Naive B cell (primary cell): ENCODE measurements at places on chromosomes 11 and 22.
A peak's percentile ranks its signal among the peaks of the same experiment; 100 is the strongest.

- no peak for DNase-seq
- H3K4me1 ChIP-seq, result peaks cover 10% of the 10 kb centered on the region
These were observed 65.3 kb downstream of the BCL2L13 start for GRCh38 chr22:17703811-17704210.

- no peaks in the 10 kb centered on the region for H3K27me3 ChIP-seq
- H3K36me3 ChIP-seq, result no peaks in the 10 kb centered on the region
- peak within 1 kb of the TSS; percentile 66 for H3K27ac ChIP-seq
These were observed at the start of gene SLC43A1 for GRCh38 chr11:57515332-57516060. Gene SLC43A1, minus strand, starts transcription at chr11:57515702. Its CDS starts 1,591 bp downstream, at chr11:57514111.

GRCh38 chr11:111733016-111733415 is 33.2 kb downstream of the PPP2R1B start:
- H3K27ac ChIP-seq, result peak overlapping the region; percentile 27
- peaks cover 5% of the 10 kb centered on the region for H3K4me1 ChIP-seq
- no peaks in the 10 kb centered on the region for H3K36me3 ChIP-seq
- no peaks in the 10 kb centered on the region for H3K27me3 ChIP-seq
- no peak overlapping the region for H3K4me3 ChIP-seq

- no peak overlapping the region for H3K27ac ChIP-seq
- peaks cover 71% of the 10 kb centered on the region for H3K4me1 ChIP-seq
- H3K36me3 ChIP-seq, result peaks cover 51% of the 10 kb centered on the region
- no peaks in the 10 kb centered on the region for H3K27me3 ChIP-seq
These were observed 157.2 kb downstream of the ATG16L2 start for GRCh38 chr11:72971192-72971967.

DNA sequence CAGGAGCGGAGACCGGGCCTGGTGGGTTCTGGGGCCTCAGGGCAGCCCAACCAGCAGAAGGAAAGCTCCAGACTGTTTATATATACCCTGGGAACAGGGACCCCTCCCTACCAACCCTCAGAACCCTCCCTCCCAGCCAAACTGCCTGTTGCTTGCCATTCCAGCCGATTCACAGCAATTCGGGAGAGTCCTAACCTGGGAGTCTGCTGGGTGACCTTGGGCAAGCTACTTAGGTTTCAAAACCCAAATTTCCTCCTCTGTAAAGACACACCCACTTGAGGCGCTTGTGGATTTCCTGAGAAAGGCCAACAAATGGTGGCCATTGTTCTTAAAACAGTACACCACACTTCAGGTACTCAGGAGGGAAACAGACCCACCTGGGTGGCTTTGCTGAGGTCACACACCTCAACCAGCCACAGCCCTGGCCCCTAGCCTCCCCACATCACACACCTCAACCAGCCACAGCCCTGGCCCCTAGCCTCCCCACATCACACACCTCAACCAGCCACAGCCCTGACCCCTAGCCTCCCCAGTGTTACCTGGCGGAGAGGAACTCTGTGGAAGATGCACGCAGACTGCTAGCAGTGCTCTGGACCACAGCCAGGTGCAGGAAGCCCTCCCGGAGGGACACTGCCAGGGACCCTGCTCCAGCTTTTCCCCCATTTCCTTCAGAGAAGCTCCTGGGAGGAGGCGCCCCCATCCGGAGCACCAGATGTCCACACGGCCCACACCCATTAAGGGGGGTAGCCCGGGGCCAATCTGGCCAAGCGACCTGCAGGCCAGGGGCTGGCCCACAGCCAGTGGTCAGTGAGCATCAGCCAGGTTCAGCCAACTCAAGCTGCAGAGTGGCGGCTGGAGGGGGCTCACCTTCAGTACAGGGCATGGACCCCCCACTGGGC is 6.2 kb downstream of the SHISA8 start:
- H3K36me3 ChIP-seq, result peaks cover 7% of the 10 kb centered on the region
- peaks cover 4% of the 10 kb centered on the region for H3K27me3 ChIP-seq
- peak overlapping the region; percentile 82 for H3K27ac ChIP-seq
- H3K4me3 ChIP-seq, result peak overlapping the region; percentile 74
- no peak for DNase-seq

GRCh38 chr11:119590651-119591351 is 138.2 kb downstream of the NECTIN1 start:
- H3K4me3 ChIP-seq, result no peak overlapping the region
- peaks cover 22% of the 10 kb centered on the region for H3K27me3 ChIP-seq
- H3K27ac ChIP-seq, result no peak overlapping the region
- H3K4me1 ChIP-seq, result no peaks in the 10 kb centered on the region
- no peak for DNase-seq
- no peaks in the 10 kb centered on the region for H3K36me3 ChIP-seq

DNA sequence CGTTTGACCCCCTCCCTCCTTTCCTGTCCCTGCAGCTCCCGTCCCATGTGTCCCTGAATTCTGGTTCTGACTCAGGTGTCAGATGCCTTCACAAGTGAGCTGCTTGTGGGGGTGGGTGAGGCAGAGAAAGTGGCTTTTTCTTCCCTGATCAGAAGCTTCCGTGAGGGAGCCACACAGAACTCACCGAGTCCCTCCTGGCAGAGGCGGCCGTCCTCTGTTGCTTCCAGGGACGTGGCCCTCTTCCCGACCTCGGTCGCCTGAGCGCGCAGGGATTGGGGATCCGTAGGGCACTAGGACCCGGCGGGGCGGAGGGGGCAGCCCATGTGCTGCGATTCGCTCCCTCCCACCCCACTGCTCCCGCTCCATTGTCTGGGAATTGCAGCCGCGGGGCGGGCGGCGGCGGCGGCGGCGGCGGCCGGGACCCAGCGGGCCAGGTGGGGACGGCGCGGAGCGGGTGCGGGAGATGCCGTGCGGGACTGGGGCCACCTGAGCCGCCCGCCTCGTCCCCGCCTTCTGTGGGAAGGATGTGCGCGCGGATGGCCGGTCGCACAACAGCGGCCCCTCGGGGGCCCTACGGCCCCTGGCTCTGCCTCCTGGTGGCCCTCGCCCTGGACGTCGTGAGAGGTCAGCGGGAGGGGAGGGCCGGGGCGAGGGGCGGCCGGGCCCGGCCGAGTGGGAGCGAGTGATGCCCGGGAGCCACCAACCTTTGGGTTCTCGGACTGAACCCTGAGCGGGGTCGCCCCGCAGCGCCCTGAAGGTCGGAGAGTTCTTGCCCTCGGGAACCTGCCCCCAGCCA is at the start of gene TMEM132A:
TSS of gene TMEM132A (plus strand) at position 351 of the 796 bp plus-strand sequence. CDS start at position 525, 174 bp downstream.
- no peak for DNase-seq
- peaks cover 31% of the 10 kb centered on the region for H3K36me3 ChIP-seq
- no peak within 1 kb of the TSS for H3K27ac ChIP-seq
- H3K27me3 ChIP-seq, result peaks cover 7% of the 10 kb centered on the region
- peaks cover 34% of the 10 kb centered on the region for H3K4me1 ChIP-seq

DNA sequence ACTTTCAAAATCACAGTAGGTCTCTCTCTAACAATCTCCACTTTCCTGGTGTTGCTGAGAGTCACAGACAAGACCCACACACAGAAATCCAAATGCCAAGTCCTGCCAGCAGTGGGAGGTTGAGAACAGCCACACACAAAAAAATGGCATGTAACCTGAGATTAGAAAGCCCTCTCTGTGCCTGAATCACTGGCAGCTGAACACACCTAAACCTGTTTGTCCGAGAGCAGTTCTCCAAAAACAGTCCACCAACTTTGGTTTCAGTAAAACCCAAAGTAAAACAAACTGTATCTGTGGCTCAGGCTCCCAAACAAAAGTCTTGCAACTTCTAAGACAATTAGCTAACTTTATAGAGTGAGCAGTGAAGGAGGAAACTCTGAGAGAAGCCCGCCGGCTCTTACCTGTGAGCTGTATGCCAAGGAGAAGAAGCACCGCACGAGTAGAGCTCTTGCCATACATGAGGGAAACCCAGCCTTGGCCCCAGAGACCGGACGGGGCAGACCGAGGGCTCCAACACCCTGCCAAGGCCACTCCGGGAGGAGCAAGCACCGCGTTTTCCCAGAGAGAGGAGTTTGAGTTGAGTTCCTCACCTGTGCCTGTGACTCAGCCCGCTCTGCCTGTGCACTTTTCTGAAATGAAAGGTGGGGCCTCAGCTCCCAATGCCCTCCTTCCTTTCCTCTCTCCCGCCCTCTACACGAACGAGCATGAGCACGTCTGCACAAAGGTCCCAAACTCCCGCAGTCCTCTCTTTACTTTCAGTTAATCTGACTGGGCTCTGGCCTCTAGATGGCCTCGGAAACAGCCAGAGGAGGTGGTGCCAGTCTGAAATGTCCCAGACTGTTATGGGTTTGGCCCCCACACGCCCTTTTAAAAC is at the start of gene MPZL2:
TSS of gene MPZL2 (minus strand) at position 603 of the 874 bp plus-strand sequence. CDS start at position 459, 144 bp downstream.
- no peak for DNase-seq
- H3K36me3 ChIP-seq, result no peaks in the 10 kb centered on the region
- no peak within 1 kb of the TSS for H3K27ac ChIP-seq
- peaks cover 66% of the 10 kb centered on the region for H3K27me3 ChIP-seq
- H3K4me3 ChIP-seq, result no peak within 1 kb of the TSS
- H3K4me1 ChIP-seq, result peaks cover 6% of the 10 kb centered on the region

DNA sequence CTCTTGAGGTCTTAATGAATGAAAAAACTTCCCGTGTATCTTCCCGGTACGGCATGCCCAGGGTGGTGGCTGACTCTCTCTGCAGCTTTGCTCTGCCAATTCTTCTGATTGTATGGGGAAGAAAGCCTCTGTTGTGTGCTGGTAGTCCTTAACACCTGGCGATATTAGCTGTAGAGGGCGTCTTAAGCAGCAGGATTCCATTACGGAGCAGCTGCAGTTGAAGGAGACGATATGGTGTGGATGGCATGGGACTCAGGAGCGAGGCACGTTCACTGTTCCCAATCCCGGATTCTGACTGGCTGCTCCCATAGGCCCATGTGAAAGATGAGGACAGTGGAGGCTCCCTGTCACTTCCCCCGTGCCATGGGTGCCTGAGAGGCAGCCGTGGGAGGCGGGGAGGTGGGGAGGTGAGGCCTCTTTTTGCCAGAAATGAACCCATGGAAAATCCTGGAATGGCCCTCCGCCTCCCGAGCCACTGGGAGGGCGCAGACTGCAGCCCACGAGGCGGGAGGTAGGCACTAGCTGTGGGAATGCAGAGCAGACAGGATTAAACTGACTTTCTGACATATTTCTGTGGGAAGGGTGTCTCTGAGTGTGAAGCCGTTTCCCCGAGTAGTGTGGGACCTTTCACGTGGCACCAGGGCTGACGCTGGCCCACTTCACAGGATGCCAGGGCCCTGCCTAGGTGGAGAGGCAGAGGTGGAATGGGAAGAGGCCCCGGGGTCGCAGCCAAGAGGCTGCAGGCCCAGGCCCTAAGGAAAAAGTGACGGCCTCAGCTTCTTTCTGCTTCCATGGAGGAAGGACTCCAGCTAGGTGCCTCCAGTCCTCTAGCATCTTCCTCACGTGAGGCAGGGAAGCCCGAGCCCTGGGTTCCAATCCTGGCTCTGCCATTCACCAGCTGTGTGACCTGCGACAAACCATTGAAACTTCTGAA is 121.4 kb upstream of the CD82 start:
- no peak overlapping the region for H3K4me3 ChIP-seq
- peaks cover 12% of the 10 kb centered on the region for H3K27me3 ChIP-seq
- peaks cover 6% of the 10 kb centered on the region for H3K36me3 ChIP-seq
- no peaks in the 10 kb centered on the region for H3K4me1 ChIP-seq

DNA sequence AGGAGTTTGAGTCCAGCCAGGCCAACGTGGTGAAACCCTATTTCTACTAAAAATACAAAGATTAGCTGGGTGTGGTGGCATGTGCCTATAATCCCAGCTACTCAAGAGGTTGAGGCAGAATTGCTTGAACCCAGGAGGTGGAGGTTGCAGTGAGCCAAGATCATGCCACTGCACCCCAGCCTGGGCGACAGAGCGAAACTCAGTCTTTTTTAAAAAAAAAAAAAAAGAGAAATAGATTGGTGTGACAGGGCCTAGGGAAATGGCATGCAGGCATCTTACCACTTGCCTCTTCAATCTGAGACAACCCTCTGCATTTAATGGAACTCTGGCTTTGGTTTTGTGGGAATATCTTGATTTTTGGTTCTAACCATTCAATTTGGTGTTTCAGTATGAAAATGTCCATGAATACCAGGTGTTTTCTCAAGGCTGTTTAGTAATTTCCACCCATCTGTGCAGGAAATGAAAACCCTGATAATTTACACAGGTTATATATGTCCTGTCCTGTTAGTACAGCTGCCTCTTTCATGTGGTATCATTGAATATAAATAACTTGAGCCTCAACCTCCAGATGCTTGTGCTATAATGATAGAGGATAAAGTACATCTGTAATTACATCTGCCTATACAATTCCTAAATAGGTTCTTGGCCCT is 8.4 kb downstream of the XBP1 start:
- no peaks in the 10 kb centered on the region for H3K27me3 ChIP-seq
- DNase-seq, result no peak
- peaks cover 17% of the 10 kb centered on the region for H3K4me1 ChIP-seq
- H3K27ac ChIP-seq, result peak overlapping the region; percentile 67
- no peaks in the 10 kb centered on the region for H3K36me3 ChIP-seq

- no peak for DNase-seq
- H3K27me3 ChIP-seq, result no peaks in the 10 kb centered on the region
- H3K36me3 ChIP-seq, result no peaks in the 10 kb centered on the region
- peaks cover 68% of the 10 kb centered on the region for H3K4me1 ChIP-seq
These were observed 54.4 kb downstream of the IGLL5 start for GRCh38 chr22:22941831-22942510.

DNA sequence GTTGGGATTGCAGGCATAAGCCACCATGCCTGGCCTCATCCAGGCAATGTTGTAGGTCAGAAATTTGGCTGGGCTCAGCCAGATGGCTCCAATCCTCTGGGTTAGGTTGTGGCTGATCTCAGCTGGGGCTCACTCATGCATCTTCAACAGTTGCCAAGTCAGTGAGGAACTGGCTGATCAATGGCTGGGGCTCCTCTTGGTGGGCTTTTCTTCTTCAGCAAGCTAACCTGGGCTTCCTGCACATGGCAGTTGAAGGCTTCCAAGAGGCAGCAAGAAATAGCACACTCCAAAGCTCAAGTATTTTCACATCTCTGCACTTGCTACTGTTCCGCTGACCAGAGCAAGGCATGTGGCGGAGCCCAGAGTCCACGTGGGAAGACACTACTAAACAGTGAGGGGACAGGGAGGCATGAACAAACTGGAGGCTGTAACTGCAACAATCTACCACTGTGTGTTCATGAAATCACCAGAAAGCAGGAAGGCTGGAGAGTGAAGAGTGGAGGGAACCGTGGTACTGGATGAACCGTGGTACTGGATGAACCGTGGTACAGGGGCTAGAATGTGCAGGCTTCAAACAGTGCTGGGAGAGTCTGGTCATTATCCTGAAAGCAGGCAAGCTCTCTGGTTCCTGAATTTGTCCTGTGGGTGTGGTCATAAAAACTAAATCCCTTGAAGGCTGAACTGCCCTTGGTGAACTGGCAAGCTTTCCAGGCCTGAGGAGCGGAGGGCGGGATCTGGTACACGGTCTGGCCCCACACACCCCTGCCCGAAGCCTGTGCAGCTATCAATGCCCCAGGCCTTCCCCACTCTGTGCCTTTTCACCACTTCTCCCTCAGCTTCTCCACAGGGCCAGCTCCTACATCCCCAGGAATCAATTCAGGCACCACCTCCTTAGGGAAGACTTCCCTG is 20.2 kb downstream of the CHST1 start:
- H3K4me3 ChIP-seq, result no peak overlapping the region
- H3K36me3 ChIP-seq, result no peaks in the 10 kb centered on the region
- no peak for DNase-seq

GRCh38 chr11:17412488-17413180 is 24.2 kb upstream of the KCNJ11 start:
- no peak overlapping the region for H3K4me3 ChIP-seq
- DNase-seq, result no peak
- H3K36me3 ChIP-seq, result no peaks in the 10 kb centered on the region
- H3K4me1 ChIP-seq, result no peaks in the 10 kb centered on the region
- peaks cover 33% of the 10 kb centered on the region for H3K27me3 ChIP-seq

- no peaks in the 10 kb centered on the region for H3K27me3 ChIP-seq
- peak overlapping the region; percentile 66 for H3K27ac ChIP-seq
- no peak for DNase-seq
- H3K4me1 ChIP-seq, result peaks cover 11% of the 10 kb centered on the region
- no peaks in the 10 kb centered on the region for H3K36me3 ChIP-seq
These were observed 231.0 kb downstream of the DDX10 start for GRCh38 chr11:108895579-108896480.
